Stimulated activated CD8-positive, alpha-beta memory T cell treated with anti-CD3 and anti-CD28 coated beads, Interleukin-4, amount 100 ng/mL, for 1 hour (primary cell): ENCODE measurements at places on chromosomes 7 and 10.

GRCh38 chr7:49243521-49243920 is 319.2 kb downstream of the CDC14C start:
- no peak for DNase-seq

DNA sequence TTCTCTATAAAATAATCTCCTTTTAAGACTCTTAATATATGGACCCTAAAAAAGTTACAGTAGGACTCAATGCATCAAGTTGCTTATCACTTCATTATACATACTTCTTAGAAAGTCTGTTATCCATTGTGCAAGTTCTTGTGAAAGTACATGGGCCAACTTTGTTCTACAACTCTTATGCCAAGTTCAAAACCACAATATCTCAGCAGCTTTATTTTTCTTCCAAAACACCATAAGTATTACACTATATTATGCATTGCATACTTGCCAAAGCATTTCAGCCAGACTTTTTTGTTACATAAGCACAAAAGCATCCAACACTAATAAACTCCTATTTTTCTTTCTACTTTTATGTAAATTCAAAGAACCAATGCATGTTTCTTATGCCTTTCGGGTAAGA is 94.4 kb downstream of the AHR start:
- DNase-seq: no peak

DNA sequence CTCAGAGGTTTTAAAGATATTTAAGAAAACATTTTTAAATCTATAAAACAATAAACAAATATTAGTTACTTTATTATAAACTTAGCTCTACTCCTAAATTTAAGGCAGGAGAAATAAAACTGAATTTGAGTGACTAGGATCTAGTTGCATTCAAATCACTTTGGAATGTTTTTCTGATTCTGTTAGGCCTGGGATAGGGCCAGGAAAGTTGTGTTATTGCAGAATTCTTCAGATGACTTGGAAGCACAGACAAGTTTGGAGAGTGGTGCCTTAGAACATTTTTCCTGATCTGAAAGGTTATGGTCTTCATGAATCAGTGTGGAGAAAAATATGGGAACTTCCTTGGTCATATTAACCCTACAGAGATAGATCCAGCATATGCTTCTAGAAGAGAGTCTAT is 15.6 kb upstream of the SLC25A13 start:
- DNase-seq: no peak

DNA sequence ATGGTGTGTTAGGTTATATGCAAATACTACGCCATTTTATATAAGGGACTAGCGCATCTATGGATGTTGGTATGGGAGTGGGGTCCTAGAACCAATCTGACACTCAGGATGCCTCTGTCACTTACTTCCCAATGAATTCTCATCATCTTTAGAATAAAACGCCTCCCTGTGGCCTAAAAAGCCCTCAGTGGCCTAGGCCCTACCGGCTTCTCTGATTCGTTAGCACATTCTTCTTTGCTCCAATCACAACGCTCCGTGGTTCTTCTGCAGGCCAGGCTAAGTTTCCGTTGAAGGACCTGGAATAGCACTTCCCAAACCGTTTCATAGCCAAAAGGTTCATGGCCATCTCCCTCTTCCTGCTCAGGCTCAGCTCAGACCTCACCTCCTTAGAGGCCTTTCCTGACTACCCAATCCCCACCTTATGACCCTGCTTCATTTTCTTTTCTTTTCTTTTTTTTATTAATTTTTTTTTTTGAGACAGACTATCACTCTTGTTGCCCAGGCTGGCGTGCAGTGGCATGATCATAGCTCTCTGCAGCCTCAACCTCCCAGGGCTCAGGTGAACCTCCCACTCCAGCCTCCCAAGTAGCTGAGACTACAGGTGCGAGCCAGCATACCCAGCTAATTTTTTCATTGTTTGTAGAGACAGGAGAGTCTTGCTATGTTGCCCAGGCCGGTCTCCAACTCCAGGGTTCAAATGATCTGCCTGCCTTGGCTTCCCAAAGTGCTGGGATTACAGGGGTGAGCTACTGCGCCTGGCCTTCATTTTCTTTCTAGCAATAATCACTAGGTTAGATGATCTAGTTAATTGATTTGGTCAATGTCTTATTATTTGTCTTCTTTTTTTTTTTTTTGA is 24.5 kb upstream of the YWHAG start:
- DNase-seq: no peak

DNA sequence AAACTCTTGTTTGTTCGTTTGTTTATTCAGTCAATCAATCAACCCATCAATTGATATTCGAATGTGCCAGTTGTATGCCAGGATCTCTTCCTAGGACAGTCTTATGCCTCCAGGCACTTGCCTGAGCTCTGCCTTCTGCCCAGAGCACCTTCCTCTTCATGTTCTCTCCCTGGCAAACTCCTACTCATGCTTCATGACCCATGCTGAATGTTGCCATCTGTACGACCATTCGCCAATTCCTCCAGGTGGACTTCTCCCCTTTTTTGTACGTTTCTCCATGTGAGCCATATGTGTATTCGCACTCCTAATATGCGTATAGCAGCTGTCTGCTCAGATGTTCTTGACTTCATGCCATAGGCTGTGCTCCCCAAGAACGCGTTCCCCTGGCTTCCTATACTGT is 142.7 kb downstream of the C10orf105 start:
- DNase-seq: no peak

- no peak for DNase-seq
Observed at GRCh38 chr10:44058259-44058658, 326.6 kb downstream of the CXCL12 start.

DNA sequence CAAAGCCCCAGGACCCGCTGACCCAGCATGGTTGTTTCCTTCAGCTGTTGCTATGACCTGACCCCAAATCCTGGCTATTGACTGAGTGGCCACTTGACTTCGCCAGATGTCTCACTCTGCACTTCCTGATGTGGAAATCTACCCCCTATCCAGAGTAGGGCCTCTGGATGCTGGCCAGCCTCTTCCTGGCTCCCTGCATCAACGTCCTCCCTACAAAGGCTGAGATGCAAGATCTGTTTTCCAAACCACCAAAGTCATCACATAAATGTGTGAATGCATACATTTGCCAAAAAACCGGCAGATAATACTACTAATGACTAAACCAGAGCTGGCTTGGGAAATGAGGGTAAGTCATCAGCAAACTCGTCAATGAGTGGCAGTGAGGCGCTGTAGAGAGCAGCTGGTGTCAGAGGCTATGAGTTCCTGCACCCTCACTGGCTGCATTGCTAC is 70.4 kb downstream of the PYROXD2 start:
- no peak for DNase-seq

DNA sequence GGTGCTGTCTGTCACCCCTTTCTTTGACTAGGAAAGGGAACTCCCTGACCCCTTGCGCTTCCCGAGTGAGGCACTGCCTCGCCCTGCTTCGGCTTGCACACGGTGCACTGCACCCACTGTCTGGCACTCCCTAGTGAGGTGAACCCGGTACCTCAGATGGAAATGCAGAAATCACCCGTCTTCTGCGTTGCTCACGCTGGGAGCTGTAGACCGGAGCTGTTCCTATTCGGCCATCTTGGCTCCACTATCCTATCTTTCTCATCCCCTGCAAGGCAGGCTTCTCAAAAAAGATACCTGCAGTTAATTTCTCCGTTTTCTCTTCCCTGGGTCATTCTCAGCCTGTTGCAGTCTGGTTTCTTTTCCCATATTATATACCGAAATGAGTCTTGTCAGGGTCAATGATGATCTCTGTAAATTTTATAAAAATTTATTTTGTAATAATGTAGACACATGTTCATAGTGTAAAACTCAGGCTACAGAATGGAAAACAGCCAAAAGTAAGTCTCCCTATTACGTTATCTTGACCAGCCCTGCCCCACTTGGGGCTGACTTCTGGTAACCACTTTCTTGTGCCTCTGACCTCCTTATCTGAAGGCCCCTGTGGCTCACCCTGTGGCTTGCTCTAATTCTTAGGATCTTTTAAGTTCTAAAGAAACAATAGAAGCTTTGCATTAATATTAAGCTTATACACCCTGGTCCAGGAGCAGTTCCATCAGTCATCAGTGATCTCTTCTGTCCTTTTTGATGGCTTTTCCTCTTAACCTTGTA is 20.7 kb downstream of the BLVRA start:
- no peak for DNase-seq

DNA sequence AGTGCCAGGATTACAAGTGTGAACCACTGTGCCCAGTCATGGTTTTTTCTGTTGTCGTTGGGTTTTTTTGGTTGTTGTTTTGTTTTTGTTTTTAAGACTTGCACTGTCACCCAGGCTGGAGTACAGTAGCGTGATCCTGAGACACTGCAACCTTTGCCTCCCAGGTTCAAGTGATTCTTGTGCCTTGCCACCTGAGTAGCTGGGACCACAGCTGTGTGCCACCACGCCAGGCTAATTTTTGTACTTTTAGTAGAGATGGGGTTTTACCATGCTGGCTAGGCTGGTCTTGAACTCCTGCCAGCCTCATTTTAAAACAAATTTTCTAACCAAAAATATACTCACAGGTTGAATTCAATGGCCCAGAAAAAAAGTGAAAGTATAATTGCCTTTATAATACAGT is 174.1 kb downstream of the AHR start:
- DNase-seq: no peak

- DNase-seq: no peak
Observed at GRCh38 chr7:33075818-33076518, 13.4 kb upstream of the NT5C3A start.

DNA sequence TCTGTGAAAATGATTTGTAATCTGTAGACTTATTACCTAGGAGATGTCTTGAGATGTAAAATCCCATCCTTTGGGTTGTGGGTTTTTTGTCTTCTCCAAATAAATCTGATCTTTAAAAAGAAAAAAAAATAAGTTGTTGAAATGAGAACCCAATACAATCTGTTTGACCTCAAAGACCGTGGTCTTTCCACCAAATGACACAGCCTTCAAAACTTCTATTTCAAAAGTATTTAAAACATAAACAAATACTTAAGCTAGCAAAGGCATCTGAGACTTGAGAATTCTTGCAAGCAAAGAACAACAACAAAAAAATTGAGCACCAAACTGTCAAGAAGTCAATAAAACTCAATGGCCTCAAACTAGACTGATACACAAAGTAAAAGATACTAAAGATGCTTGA is 67.9 kb upstream of the HECW1 start:
- no peak for DNase-seq

GRCh38 chr7:148708026-148708885 is 9.6 kb downstream of the CUL1 start:
- no peak for DNase-seq

GRCh38 chr10:126114884-126115555 is 218.7 kb downstream of the FANK1 start:
- no peak for DNase-seq

GRCh38 chr7:45086331-45087065 is 2.3 kb downstream of the NACAD start:
- DNase-seq: no peak

DNA sequence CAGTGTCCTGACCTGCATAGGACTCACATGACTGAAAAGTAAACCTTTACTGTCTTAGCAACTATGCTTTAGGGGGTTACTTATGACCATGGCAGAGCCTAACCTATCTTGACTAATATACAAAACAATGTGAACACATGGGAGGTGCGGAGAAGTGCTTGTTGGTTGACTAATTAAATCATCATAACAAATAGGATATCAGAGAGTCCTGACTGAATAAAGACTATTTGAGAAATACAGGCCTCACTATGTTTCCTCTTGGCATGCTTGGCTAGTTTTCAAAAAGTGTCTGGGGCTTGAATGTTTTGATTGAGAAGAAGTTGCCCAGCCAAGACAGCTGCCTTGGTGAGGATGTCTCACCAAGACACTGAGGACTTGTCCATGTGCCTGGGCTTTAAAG is 104.4 kb upstream of the PHYHIPL start:
- no peak for DNase-seq

DNA sequence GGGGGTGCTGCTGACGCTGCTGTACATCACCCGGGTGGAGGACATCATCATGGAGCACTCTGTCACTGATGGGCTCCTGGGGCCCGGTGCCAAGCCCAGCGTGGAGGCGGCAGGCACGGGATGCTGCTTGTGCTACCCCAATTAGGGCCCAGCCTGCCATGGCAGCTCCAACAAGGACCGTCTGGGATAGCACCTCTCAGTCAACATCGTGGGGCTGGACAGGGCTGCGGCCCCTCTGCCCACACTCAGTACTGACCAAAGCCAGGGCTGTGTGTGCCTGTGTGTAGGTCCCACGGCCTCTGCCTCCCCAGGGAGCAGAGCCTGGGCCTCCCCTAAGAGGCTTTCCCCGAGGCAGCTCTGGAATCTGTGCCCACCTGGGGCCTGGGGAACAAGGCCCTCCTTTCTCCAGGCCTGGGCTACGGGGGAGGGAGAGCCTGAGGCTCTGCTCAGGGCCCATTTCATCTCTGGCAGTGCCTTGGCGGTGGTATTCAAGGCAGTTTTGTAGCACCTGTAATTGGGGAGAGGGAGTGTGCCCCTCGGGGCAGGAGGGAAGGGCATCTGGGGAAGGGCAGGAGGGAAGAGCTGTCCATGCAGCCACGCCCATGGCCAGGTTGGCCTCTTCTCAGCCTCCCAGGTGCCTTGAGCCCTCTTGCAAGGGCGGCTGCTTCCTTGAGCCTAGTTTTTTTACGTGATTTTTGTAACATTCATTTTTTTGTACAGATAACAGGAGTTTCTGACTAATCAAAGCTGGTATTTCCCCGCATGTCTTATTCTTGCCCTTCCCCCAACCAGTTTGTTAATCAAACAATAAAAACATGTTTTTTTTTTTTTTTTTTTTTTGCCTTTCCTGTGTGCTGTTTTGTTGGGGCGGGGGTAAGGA is 55.8 kb downstream of the TSPAN15 start:
- no peak for DNase-seq

- DNase-seq: no peak
Observed at GRCh38 chr7:138890499-138891445, 90.4 kb downstream of the KIAA1549 start.

DNA sequence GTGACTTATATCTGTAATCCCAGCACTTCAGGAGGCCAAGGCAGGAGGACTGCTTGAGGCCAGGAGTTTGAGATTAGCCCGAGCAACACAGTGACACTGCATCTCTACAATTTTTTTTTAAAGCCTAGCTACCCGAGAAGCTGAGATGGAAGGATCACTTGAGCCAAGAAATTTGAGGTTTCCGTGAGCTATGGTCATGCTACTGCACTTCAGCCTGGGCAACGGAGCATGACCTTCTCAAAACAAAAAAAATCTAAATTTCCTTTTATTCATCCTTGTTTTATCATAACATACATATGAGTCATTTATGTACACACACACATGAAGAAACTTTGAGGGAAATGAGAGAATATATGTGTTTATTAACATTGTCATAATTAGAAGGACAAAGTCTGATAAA is 277.5 kb upstream of the MAGI2 start:
- DNase-seq: no peak
